ENCODE measurements at places on chromosomes 1 and 21.

GRCh38 chr1:207752456-207752998 is 673 bp downstream of the CD46 start:
- peak; percentile 54 for DNase-seq

- peak; percentile 99 for DNase-seq
Observed at GRCh38 chr1:23367791-23368561, 1.7 kb downstream of the ZNF436 start.

DNA sequence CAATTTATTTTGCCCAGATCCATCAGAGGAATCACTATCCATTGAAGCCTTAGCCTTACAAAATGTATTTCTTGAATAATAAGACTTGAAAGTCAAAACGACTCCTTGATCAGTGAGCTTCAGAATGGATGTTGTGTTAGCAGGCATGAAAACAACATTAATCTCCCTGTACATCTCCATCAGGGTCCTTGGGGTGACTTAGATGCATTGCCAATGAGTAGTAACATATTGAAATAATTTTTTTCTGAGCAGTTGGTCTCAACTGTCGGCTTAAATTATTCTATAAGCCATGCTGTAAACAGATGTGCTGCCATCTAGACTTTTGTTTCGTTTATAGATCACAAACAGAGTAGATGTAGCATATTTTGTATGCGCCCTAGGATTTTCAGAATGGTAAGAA is 482.0 kb downstream of the AMY1C start:
- no peak for DNase-seq

DNA sequence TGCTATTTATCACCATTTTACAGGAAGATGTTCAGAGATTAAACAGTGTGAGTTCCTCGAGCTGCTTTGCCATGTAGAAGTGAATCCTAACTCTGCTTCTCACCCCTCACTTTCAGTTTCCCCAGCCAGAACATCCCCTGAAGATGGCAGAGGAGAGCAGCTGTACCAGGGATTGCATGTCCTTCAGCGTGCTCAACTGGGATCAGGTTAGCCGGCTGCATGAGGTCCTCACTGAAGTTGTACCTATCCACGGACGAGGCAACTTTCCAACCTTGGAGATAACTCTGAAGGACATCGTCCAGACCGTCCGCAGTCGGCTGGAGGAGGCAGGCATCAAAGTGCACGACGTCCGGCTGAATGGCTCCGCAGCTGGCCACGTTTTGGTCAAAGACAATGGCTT is 16.9 kb downstream of the TENT5C start:
- no peak for DNase-seq

GRCh38 chr1:227395426-227396028 is 77.2 kb upstream of the CDC42BPA start:
- no peak for DNase-seq

DNA sequence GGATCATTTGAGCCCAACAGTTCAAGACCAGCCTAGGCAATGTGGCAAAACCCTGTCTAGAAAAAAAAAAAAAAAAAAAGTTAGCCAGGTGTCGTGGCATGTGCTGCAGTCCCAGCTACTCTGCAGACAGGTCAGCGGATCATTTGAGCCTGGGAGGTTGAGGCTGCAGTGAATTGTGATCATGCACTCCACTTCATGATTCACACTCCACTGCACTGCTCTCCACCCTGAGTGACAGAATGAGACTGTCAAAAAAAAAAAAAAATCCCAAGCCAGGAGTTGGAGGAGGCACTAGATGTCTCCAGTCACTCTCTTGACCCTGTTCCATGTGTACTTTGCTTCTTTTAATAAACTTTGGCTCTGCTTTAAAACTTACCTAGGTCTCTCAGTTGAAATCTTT is 51.0 kb upstream of the OLFM3 start:
- DNase-seq, result no peak

GRCh38 chr1:164559342-164560051 is 513 bp downstream of the PBX1 start:
- DNase-seq, result peak; percentile 7

- DNase-seq, result no peak
Observed at GRCh38 chr1:224816062-224816461, 113.4 kb upstream of the DNAH14 start.

- no peak for DNase-seq
Observed at GRCh38 chr1:216815260-216816131, 92.3 kb upstream of the ESRRG start.

DNA sequence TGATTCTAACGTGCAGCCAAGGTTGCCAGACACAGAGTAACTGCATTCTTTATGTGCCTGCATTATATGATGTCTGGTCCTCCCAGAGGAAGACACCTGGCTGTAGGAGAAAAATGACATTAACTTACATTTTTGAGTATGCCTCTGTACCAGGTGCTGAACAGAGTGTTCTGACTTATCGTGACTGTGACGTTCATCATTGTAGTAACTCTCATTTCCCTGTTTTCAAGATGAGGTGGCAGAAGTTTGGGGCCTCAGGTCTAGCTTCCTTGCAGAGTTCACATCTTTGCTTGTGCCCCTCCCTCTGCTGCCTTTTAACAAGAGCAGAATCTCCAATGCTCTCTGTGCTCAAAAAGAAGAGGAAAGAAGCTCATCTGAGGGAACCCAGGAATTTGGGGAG is 488.0 kb downstream of the AJAP1 start:
- DNase-seq, result no peak

DNA sequence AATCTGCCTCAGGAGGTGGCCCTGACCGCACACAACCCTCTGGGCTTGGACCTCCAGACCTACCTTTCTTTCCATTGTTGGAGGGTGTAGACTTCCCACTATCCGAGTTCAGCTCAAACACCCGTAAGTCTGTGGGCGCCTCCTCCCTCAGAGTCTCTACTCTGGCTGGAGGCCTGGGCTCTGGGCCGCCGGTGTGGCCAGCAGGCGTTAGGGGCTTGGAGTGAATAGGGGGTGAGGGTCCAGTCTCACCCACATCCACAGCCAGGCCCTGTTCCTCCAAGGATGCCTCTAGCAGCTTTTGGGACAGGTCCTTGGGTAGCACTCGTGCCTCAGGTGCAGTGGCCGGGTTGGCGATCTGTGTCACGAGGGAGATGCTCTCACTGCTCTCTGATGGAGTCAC is 13.9 kb downstream of the TSSK3 start:
- DNase-seq, result no peak

DNA sequence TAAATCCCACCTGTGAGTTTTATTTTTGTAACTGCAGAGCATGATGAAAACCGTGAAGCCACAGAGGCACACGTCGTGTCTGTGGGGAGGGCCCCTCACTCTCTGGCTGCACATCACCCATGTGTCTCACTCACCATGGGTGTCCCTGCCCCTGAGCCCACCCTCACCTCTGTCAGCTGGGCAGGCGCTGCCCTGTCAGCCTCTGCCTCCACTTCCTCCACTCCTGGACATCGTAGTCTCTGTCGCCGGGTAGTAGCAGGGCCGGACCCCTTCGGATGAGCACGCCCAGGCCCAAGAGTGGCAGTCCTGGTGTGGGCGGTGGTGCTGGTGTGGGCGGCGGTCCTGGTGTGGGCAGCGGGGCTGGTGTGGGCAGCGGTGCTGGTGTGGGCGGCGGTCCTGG is 37.3 kb downstream of the COL18A1 start:
- DNase-seq, result no peak

DNA sequence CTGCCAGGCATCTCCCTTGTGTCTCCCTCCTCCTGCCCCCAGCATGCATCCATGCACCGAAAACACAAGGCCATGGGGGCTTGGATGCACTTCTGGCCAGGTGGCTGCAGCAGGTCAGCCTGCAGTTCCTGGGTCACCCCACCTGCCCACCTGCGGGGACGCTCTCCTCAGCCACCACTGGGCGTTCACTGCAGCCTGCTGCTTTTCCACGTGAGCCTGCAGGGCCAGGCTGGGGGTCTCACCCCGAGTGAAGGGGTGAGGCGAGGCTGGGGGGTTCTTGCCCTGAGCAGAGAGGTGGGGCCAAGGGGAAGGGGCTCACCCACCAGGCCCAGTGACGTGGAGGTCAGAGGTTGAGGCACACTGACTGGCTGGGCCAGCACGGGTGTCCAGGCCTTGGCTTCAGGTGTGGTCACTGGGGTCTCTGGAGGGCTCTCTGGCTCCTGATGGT is 64.6 kb downstream of the WNT9A start:
- no peak for DNase-seq

DNA sequence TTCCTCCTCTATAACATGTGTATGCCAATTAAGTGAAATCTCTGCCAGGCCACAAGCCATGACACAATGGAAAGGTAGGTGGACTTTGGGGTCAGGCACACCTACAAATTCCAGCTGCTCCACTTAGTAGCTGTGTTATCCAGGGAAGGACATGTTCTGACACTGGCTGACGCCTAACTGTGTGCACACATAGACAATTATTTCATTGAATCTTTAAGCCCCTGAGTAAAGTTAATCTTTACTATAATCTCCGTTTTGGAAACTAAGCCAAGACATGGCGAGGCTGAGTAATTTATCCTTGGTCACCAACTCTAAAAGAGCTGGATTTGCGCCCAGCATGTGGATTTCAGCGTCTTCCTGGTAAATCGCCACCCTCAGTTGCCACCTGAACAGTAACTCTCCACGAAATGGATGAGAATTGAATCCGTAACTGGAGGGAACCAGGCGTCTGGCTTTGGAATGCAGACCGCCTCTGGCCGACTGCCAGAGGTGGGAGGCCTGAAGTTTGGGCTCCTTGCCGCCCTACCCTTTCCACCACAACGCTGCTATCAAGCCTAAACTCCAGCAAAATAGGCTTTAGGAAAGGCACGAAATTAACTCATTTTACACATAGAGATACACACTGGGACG is 888 bp upstream of the SNRPE start:
- no peak for DNase-seq

DNA sequence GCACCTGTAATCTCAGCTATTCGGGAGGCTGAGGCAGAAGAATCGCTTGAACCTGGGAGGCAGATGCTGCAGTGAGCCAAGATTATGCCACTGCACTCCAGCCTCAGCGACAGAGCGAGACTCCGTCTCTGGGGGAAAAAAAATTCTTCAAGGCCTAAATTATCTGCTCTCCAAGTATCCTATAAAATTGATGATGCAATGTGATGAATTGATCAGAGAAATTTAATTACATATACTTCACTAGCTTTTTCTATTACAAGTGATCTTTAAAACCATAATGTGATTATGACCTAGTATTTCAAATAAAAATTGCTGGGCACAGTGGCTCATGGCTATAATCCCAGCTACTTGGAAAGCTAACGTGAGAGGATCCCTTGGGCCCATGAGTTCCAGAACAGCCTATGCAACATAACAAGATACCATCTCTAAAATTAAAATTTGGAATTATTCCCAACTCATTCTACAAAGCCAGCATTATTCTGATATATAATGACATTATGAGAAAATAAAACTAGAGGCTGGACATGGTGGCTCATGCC is 43.7 kb downstream of the ARID4B start:
- DNase-seq, result no peak

- DNase-seq, result no peak
Observed at GRCh38 chr21:15421947-15422346, 307.8 kb upstream of the USP25 start.

GRCh38 chr21:42636520-42637266 is 16.7 kb upstream of the PDE9A start:
- peak; percentile 4 for DNase-seq

DNA sequence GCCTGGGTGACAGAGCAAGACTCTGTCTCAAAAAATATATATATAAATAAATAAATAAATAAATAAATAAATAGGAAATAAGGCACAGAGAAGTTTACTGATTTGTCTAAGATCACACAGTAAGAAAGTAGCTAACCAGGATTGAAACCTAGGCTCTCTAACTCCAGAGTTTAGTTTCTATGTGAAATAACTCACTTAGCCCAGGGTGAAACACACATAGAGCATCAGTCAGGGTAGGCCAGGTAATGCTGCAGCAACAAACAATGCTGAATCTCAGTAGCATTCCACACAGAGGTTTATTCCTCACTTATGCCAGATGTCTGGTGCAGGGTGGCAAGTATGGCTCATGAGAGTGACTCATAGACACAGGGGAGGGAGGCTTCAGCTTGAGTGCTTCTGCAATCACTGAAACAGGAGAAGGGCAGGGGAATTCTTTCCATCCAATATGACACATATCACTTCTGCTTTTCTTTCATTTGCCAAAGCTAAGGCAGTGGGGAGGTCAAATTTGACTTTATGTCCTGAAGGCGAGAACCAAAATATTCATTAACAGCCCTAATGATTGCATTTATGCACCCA is 37.1 kb upstream of the KANK4 start:
- peak; percentile 93 for DNase-seq

DNA sequence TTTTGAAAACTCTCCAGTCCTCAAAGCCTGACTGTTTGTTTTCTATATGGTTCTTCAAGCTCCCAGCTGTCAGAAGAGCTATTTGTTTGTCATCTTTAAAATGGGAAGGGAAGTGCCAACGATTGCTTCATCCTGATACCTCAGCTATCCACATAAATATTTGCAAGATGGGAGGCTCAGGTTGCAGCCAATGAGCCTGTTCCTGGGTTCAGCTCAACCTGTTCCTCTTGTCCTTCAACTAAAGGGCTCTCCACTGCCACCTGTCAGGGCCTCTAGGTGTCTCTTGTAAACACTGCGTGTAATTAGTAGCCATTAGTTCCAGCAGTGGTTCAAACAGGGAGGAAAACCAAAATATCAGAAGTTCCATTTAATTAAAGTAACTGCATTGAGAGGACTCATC is 445.1 kb downstream of the AJAP1 start:
- no peak for DNase-seq

- no peak for DNase-seq
Observed at GRCh38 chr1:25555753-25556092, 12.3 kb downstream of the LDLRAP1 start.

GRCh38 chr1:8014381-8014988 is 11.6 kb downstream of the ERRFI1 start:
- no peak for DNase-seq

DNA sequence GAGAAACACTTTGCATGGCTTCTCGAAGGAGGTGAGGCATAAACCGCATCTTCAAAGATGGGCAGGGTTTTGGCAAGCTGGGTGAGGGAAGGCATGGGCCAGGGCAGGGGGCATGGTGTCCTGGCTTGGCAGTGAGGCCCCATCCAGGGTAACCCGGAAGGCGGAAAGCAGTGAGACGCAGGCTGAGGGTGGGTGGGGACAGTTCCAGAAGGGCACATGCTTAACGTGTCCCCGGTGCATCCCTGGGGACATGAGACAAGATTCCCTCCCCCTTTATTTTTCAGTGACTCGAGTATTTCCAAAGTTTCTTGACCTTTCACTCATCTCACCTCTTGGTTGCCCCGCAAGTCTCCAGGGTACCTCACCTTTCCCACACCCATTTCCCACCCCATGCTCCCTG is 122.8 kb upstream of the SLC25A33 start:
- DNase-seq, result no peak

DNA sequence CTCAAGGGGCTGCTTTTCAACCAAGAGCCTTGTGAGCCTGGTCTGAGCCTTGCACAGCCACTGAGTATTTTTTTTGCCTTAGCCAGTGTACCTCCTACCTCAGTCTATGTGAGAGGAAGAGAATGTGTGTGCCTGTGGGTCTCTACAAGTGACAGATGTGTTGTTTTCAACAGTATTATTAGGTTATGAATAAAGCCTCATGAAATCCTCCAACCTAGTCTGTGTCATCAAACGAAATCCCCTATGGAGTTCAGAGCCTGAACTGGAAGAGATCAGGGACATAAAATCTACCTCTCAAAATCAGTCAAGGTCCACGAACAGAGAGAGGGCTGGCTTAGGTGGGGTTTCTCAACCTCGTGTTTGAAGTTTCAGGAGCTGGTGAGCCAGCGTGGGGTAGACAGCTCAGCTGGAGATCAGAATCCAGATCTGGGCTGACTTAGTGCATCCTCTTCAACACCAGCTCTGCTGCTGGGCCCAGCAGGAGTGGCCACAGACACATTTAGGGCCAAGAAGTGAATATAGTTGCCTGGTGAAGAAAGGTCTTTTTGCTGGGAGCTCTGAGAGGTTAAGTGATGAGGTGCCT is 8.2 kb downstream of the XKR8 start:
- DNase-seq, result no peak
